ENCODE measurements at places on chromosomes 2 and 18.

DNA sequence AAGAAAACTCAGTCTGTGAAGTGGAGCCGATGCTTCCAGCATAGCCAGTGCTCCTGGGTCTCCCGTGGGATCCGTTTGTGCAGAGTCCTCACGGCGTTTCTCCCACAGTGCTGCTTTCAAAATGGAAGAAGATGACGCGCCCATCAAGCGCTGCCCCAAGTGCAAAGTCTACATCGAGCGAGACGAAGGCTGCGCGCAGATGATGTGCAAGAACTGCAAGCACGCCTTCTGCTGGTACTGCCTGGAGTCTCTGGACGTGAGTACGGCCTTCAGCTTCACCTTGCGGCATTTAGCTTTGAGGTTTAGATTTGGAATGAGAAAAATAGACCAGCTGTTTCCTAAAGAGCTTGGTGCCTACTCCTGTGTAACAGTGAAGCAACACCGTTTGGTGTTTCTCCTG, 107.0 kb downstream of the RNF144A start:
- no peak for DNase-seq

- no peak for DNase-seq
Measured at GRCh38 chr2:12702168-12703121, 14.3 kb upstream of the TRIB2 start.

DNA sequence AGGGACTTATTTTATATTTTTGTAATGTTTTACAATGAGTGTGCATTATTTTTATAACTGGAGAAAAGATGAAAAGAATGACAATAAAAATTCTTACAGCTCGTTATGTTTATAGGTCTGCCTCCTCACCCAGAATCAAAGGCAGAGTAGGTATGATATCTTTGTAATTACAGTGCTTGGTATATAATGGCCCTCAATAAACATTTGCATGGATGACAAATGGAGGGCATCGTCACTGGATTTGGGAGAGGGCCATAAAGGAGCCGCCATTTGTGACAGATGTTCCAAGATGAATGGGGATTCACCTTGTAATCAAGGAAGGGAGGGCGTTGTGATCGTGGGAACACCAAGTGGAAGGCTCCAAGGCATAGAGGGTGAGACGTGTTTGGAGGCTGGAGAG, 22.6 kb upstream of the GIGYF2 start:
- no peak for DNase-seq

- no peak for DNase-seq
Measured at GRCh38 chr2:135279209-135279608, 227.1 kb downstream of the RAB3GAP1 start.

DNA sequence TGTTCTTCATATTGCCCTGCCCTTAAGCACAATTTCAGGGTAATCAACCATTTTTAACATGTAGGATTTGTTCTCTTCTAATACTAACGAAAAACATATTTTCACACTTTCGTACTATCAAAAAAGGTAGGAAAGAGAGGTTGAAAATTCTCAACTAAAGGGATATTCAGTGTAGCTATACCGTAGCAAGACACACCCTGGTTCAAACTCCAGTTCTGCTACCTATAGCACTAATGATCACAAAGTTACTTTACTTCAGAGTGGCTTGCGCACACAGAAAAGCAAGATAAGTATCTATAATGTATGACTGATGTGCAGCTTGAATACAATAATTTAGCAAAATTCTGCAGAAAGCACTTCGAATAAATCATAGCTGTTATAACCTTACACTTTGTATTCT, 125.8 kb upstream of the CD226 start:
- DNase-seq = no peak

- no peak for DNase-seq
Measured at GRCh38 chr2:221268631-221269030, 303.5 kb downstream of the EPHA4 start.

GRCh38 chr2:160279813-160280465, 79.9 kb upstream of the ITGB6 start:
- no peak for DNase-seq

GRCh38 chr2:128396500-128396891, 77.8 kb upstream of the HS6ST1 start:
- DNase-seq = no peak

DNA sequence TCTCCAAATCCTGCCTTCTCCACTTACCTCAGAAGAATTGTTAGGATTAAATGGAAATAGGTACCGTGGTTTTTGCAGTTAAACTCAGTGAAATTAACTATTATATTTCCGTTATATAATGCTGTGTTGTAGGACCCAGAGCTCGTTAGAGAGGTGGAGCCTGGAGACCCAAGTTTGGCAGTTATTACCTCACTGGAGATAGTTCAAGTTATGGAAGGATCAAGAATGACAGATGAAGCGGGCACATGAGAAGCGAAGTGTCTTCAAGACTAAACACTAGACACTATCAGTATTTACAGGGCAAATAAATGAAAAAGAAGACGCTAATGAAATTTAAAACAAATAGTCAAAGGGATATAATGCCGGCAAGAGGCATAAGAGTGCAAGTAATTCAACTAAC, 866 bp downstream of the CWC22 start:
- DNase-seq = no peak

- no peak for DNase-seq
Measured at GRCh38 chr18:57738078-57738477, 65.0 kb downstream of the ATP8B1 start.

GRCh38 chr2:2405780-2406179, 74.7 kb upstream of the MYT1L start:
- no peak for DNase-seq

All from activated CD4-positive, alpha-beta T cell treated with anti-CD3 and anti-CD28 coated beads for 24 hours (primary cell).